ELF-1 (cell line): ENCODE measurements at places on chromosomes 2 and 18.

DNA sequence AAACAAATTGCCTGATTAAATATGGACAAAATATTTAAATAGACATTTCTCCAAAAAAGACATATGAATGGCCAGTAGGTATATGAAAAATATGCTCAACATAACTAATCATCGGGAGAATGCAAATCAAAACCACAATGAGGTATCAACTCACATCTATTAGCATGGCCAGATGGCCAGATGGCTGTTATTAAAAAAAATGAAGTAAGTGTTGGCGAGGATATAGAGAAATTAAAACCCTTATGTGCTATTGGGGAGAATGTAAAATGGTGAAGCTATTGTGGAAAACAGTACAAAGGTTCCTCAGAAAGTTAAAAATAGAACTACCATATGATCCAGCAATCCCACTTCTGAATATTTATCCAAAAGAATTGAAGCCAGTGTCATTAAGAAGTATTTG, 272.3 kb upstream of the ZNF804A start:
- no peak for DNase-seq

DNA sequence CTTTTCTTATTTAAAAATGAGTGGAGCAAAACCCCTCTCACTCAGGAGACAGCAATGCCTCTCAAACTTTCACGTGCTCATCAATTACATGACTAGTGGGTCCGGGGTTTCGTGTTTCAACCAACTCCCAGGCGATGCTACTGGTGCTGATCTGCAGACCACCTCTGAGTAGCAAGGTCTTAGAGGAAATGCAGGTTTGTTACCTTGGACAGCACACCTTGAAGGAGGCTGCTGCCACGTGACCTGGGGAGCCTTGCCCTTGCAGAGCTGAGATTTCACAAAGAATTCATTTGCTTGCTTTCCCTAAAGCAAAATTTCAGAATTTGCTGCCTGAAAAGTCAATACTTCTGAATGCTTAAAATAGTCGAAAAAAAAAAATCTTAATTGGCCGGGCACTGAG, 32.4 kb downstream of the SMIM21 start:
- DNase-seq = peak; percentile 12

- DNase-seq = no peak
Observed at GRCh38 chr2:241489088-241489487, 19.3 kb downstream of the STK25 start.

DNA sequence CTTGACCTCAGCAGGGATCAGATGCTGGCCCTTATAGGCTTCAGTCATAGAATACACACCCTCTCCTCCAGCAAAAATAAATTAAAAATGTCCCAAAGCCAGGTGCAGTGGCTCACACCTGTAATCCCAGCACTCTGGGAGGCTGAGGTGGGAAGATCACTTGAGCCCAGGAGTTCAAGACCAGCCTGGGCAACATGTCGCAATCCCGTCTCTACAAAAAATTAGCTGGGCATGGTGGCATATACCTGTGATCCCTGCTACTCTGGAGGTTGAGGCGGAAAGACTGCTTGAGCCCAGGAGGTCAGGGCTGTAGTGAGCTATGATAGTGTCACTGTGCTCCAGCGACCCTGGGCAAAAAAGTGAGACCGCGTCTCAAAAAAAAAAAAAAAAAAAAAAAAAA, 4.8 kb downstream of the ITPRIPL1 start:
- DNase-seq = no peak

- DNase-seq = no peak
Observed at GRCh38 chr2:109528811-109529501, 84.8 kb downstream of the SEPTIN10 start.

DNA sequence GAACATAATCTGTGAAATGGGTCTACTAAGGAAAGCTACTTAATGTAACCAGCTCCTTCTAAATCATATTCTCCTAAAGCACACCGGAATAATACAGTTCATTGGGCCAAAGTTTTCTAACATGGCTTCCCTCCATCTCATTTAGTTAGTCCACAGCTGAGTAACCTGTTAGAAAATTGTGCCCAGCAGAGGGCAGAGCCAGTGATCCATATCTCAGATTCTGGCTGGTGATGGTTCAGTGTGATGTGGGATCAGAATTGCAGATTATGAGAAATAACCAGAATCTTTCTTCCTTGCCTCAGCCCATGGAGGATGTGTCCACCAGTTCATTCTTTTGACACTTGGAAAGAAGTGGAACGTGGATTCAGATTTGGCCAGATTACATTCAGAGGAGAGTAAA, 9.4 kb upstream of the CTLA4 start:
- no peak for DNase-seq

DNA sequence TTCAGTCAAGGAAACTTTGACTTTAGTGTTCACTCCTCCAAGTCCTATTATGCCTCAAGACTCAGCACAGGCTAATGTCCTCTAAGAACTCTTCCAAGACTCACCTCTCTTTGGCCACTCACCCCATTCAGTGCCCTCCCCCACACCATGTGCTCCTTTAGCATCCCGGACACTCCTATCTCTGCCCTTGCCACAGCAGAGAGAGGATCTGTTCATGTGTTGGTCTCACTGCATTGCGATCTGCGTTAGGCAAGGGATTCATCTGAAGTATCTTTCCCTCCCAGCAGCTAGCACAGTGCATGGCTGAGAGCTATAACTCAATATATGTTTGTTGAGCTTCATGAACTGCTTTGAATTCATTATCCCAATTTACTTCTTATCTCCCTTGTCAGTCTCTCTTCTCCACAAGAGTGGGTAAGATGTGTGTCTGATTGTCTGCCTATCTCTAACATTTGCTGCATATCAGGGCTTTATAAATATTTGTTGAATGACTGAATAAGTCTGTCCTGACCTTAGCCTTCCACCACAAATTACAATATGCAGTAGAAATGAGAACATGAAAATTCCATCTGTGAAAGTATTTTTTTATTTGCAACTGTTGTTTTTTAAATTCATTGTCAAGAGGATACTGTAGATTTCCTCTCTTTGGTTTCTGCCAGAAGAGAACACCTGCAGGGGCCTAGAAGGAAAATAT, 179.9 kb upstream of the NCKAP5 start:
- DNase-seq = no peak

DNA sequence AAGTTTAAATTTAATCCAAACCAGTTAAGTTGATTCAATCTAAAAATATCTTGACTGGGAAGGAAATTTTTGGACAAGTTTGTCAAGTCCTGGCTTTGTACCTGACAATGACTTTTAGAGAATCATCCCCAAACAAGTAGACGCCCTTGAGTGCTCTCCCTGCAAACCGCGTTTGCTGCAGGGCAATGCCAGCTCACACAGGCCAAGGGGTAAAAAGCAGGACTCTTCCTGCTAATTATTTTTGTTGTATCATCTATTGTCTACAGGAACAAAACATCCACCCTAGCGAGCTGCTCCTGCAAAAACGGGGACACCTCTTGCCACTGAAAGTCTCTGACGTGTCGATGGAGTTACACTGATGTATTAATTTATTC, 10.9 kb downstream of the ID2 start:
- DNase-seq = no peak

- DNase-seq = no peak
Observed at GRCh38 chr2:143732076-143732475, 602.9 kb downstream of the ARHGAP15 start.

DNA sequence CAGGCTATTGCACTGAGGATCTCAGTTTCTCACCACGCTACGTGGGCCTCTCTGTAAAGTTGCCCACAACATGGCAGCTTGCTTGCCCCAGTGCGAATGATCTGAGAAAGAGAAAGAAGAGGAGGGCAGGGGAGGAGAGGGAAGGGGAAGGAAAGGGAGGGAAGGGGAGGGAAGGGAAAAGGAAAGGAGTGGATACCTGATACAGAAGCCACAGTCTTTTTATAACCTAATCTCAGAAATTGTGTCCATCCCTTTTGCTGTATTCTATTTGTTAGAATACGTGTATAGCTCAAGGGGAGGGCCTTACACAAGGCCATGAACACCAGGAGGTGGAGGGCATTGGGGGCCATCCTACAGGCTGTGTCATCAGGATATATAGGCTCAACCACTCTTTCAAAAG, 78.3 kb upstream of the PPP1CB start:
- DNase-seq = no peak

DNA sequence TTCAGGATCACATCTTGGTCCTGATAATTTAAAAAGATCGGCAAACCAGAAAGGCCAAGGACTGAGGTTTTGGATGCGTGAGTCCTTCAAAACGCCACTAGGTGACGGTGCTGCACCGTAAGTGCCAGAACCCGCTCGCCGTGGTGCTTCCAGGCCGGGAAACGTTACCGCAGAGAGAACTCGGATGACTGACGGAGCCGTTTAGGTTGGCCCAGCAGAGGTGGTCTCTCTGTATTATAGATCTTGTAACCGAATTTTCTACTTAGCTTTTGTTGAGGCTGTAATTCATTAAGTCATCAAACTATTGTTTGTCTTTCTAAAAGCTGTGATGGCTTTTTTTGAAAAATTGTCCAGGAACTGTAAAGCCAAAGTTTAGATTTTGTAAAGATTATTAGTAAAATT, 39.8 kb upstream of the ADCYAP1 start:
- DNase-seq = peak; percentile 79

GRCh38 chr2:101120124-101120996, 30.8 kb downstream of the TBC1D8 start:
- no peak for DNase-seq

- no peak for DNase-seq
Observed at GRCh38 chr2:44689516-44689915, 252.0 kb upstream of the SIX3 start.

DNA sequence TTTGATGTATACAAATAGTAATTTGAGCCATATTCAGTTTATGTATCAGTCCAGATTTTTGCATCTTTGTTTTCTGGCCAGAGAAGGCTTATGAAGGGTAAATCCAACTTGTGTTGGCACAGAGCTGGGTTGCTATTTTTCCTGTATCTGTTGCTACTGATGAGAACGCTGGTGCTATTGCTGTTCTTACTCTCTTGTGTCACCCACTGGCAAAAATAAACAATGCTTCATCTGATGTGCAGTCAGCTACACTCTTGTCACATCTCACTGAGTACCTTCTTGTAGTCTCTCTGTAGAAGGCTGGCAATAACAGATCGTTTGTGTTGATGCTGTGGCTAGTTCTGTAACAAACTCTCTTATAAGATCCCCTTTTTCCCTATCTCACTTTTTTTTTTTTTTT, 323.4 kb downstream of the CDH19 start:
- DNase-seq = no peak

DNA sequence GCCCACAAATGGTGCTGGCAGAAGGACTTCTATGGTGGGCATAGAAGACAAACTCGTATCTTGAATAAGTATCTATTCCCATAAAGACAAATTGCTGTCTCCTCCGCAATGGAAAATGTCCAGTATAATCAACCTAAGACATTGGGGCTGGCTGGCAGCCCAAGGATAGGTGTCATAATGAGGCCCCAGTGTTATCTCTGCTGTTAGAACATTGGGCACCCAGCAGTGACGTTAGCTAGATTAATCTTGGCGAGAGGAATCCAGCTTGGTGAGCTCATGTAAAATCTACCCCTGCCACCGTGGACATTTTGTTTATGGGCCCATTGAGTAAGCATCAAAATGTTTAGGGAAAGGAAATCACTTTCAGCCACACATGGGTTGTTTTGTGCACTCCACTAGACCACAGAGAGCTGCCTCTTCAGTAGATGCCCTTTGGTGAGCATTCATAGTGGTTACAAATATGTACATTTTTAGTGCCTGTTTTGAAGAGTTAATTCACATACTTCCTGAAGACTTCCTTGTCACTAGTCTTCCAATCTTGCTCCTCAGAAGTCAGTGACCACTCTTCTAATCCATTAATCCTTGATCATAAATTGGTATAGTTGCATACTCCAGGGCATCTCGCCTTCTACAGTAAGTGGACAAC, 48.2 kb upstream of the KDM3A start:
- no peak for DNase-seq

DNA sequence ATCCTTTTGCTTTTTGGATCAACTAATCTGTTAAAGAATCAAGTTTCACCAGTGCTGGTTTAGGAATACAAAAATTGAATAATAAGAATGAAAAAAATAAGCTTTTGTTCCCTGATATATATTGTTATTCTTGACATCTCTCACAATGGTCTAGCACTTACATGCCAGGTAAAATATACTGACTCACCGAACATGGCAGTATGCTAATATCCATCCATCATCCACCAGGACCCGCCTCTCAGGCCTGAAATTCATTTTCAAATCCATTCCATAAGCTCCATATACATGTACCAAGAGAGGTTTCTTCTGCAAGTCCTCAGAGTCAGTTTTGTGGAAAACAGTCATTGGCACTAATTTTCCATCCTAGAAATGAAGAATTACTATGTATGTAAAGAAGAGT, 32.5 kb downstream of the PREPL start:
- DNase-seq = no peak

DNA sequence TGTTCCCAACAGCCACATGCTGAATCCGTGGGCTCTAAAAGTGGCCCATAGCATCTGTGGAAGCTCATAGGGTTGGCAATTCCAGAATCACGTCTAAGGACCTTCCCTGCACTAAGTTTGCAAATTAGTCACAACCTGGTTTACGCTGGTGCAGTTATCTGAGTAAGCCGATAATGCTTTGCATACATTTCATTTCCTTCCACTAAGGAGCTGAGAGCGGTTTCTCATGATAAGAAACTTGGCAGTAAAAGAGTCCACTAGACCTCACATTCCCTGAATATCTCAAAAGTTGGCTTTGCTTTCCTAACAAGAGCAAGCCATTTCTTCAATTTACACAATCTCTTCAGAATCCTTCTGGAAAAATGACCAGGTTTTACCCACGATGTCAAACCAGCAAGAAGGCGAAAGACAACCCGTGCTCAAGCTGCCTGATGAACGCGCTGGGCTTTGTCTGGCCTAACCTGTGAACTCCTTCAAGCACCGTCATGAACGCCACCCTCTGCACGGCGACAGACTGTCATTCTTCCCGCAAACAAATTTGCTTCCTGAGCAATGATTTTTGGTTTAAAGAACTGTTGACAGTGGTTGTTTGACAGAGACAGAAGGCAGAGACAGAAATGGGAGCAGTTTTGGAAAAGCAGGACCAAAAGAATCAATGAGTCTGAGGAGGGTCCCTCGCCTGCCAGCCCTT, 73.0 kb upstream of the COPS8 start:
- peak; percentile 23 for DNase-seq

DNA sequence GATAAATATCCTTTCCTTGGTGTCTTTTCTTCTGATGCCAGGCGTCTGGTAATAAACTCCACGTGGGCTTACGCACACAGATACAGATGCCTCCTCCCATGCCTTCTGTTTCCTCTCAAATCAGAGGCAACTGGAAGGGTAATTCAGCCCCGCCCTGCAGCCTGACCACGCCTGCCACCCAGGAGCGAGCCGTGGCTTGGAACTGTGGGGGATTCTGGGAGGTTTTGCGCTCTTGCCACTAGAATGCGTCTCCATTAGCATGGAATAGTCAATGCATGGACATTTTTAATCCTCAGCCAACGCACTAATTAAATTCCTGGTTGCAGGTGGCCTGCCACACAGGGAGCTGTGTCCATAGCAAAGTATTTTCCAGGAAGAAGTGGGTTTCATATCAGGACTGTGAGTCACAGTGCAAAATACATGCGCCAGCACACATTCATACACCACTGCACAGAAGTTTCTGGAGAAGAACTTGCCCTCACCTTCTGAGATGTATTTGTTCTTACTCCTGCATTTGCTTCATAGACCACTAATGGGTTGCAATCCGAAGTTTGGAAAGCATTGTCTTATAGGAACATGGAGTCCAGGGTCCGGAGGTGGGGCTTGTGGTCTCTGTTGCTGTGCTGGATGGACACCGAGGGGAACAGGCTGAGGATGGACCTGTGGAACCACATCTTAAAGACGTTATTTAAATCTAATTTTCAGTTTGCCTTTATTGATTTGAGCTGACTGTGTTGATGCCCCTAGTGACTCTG, 151.4 kb downstream of the LDLRAD4 start:
- no peak for DNase-seq

GRCh38 chr2:186950694-186951093, 101.7 kb upstream of the ZSWIM2 start:
- DNase-seq = no peak

- DNase-seq = no peak
Observed at GRCh38 chr18:24368749-24369148, 28.9 kb downstream of the OSBPL1A start.
